ENCODE measurements at places on chromosomes 7 and 10.

GRCh38 chr7:135234727-135235126 is 1.1 kb downstream of the STRA8 start:
- DNase-seq = no peak

- no peak for DNase-seq
These were observed 40.9 kb downstream of the CDH23 start for GRCh38 chr10:71437537-71438092.

DNA sequence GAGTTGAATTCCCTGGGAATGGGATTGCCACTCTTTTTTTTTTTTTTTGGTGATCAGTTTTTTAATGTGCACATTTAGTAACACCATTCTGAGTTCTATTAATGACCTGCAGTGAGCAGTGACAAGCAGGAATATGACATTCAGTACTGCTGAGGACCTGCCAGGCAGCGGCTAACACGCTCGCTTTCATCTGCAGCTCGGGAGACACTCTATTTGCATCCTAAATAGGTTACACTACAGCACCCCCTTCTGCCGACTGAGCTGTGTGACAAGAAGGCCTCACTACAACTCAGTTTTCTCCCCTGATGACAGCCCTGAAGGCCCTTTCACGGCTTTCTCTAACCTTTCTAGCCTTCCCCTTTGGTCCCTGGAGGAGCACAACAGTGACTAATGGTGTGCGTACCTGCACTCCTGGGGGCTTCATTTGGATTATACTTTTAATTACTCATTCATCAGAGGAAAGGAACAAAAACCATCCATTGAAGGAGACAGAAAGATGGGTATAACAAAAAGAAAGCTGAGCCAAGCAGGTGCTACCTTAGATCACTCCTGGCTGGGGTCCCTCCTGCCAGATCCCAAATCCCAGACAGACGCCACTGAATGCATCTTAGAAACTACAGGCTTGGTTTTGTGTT is 872.4 kb downstream of the LRMDA start:
- DNase-seq = peak; percentile 2

- DNase-seq = no peak
These were observed 297.7 kb downstream of the CCDC3 start for GRCh38 chr10:12703813-12704212.

DNA sequence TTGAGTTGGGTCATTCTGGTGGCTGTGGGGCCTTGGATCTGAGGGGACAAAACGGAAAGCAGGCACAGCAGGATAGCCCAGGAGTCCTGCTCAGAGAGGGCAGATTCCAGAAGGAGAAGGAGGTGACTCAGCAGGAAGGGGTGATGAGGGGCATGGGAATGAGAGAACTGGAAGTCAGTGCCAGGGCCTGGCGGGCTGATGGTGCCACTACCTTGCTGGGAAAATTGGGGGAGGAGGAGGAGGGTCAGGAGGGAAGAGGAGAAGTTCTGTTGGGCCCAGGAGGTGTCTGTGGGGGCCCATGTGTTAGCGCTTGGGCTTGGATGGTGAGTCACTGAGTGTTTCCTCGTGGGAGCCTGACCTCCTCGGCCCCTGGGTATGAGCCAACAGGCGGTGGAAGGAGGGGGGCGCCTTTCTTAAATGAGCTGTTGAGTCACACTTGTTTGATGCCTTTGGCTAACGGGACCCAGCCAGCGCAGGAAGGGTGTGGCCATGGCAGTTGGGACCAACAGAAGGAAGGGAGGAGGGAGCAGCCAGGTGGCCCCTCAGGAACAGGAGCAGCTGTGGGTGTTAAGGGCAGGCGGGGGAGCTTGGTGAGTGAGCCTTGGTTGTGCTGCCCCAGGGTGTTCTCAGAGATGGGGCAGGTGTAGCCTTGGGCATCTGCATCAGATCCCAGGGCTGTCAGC is 130.0 kb upstream of the BTBD16 start:
- DNase-seq = no peak

- DNase-seq = no peak
These were observed 82.9 kb upstream of the PDCD4 start for GRCh38 chr10:110788620-110789385.

GRCh38 chr7:109611656-109612055 is 1042.0 kb downstream of the DNAJB9 start:
- DNase-seq = no peak
